ENCODE measurements at places on chromosomes 5 and 9.

GRCh38 chr9:129363216-129363873 lies 185.3 kb upstream of the IER5L start:
- no peak for DNase-seq
- no peaks in the 10 kb centered on the region for H3K36me3 ChIP-seq
- H3K27me3 ChIP-seq: no peaks in the 10 kb centered on the region
- H3K4me3 ChIP-seq: no peak overlapping the region
- H3K27ac ChIP-seq: no peak overlapping the region
- H3K4me1 ChIP-seq: no peaks in the 10 kb centered on the region

GRCh38 chr5:151925340-151925739 lies 689 bp upstream of the GLRA1 start:
- H3K4me3 ChIP-seq: peak overlapping the region; percentile 57
- peak overlapping the region; percentile 54 for H3K27ac ChIP-seq
- H3K27me3 ChIP-seq: peaks cover 76% of the 10 kb centered on the region
- H3K36me3 ChIP-seq: no peaks in the 10 kb centered on the region

GRCh38 chr5:75524071-75524470 lies 12.4 kb downstream of the POLK start:
- peaks cover 4% of the 10 kb centered on the region for H3K36me3 ChIP-seq
- H3K4me1 ChIP-seq: peaks cover 4% of the 10 kb centered on the region
- no peak overlapping the region for H3K27ac ChIP-seq
- no peak for DNase-seq
- H3K27me3 ChIP-seq: no peaks in the 10 kb centered on the region

GRCh38 chr9:106468431-106468830 lies 394.5 kb upstream of the ZNF462 start:
- no peaks in the 10 kb centered on the region for H3K27me3 ChIP-seq
- DNase-seq: no peak
- no peaks in the 10 kb centered on the region for H3K4me1 ChIP-seq
- no peak overlapping the region for H3K27ac ChIP-seq
- H3K4me3 ChIP-seq: no peak overlapping the region
